ENCODE measurements at places on chromosomes 2 and 18.

DNA sequence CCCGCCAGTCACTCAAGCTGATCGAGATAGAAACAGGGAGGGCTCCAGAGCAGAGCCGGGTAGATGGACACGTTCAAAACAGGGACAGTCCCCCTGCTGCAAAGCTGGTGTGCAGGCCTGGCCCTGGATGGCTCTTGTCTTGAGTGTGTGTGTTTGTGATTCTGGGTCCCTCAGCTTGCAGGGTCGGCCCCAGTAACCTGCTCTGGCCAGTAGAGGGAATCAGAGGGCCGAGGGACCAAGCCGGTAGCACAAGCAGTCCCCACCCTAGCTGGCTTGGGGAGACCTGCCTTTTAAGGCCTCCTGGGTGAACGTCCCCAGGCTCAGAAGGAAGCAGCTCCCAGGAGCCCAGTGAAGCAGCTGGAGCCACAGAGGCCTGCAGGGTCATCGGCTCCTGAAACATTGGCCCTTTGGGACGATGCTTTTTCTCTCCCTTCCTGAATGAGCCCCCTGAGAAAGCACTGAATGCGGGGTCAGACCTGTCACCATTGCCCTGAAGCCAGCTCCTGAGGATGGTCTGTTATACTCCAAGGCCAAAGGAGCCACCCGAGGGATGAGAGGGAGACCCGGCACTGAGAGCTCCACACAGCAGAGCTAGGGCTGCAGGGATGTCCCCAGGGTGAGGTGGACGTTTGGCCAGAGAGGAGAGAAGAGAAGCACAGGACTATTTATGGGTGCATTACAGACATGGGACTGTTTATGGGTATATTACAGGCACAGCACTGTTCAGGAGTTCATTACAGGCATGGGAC is 15.4 kb upstream of the MLPH start:
- DNase-seq: peak; percentile 42

DNA sequence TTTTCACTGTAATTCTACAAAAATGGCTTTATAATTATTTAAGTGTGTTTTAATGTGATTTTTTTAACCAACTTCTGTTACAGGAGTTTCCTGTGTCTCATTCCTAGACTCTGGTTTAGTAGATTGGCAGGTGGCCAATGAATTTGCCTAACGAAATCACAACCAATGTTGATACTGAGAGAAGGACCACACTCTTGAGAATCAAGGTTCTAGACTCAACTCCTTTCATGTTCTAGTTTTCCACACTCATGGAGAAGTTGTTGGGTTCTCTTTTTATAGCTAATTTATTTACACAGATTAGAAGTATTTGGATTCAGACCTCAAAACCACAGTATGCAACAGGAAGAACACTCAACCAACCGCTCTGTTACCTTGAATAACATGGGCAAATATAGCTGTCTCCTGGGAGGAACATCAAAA is 22.6 kb upstream of the USP34 start:
- no peak for DNase-seq

- no peak for DNase-seq
Measured at GRCh38 chr18:22800551-22800951, 132.6 kb upstream of the RBBP8 start.

DNA sequence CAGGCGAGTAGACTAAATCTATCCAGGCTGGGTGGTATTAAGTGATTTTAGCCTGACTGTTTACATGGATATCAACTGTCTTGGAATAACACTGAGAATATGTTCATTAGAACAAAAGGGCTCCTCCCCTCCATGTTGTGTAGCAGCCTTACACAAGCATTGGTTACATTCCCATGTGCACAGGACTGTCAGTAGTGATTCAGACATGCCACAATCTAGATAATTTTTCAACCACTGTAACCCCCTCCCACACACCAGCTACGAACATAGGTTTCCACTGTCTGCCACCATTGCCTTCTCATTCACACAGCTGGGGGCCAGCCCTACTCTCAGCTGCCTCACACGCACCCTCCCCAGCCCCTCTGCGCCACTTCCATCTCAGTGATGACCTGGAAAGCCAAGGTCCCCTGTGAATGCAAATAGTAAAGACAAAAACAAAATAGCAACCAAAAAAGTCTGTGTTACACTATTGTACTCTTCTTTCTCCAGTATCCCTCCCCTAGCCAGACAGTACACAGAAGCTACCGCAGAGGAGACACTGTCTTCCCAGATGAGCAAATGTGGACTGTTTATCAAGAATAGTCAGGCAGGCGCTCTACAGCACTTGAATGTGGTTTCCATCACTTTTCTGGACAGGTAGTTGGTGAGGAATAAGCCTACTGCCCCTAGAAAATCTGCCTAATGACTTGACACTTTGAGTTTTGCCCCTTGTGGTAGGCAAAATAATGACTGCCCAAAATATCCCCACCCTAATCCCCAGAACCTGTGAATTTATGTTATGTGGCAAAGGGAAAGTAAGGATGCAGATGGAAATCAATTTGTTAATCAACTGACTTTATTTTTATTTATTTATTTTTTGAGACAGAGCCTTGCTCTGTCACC is 27.9 kb upstream of the TYMS start:
- no peak for DNase-seq

DNA sequence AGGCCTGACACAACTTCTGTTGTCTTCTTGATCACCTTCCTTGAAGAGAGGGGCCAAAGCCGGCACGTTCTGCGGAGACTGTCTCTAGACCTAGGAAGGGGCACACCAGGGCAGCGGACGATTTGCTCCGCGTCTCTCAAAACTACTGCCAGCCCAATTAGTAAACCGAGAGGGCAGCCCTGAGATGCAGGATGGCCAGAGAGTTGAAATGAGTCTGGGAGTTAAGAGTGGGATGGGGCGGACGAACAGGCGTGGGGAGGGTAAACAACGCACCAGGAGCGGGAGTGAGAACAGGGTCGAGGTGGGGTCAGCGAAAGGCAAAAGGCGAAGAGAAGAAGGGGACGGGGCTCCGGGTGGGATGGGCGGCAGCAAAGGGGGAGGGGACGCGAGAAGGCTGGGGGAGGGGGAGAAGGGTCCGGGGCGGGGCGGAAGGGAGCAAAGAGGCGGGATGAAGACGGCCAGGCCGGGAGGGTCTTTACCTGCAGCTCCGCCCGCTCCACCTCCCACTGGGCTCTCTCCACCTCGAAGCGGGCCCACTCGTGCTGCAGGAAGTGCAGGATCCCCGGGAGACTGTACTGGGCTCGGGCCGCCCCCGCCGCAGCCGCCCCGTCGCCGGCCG is 476 bp downstream of the STRN start:
- DNase-seq: peak; percentile 73

GRCh38 chr2:102749938-102750337 is 11.9 kb upstream of the TMEM182 start:
- DNase-seq: no peak

GRCh38 chr2:3857576-3857975 is 154.2 kb downstream of the DCDC2C start:
- no peak for DNase-seq

DNA sequence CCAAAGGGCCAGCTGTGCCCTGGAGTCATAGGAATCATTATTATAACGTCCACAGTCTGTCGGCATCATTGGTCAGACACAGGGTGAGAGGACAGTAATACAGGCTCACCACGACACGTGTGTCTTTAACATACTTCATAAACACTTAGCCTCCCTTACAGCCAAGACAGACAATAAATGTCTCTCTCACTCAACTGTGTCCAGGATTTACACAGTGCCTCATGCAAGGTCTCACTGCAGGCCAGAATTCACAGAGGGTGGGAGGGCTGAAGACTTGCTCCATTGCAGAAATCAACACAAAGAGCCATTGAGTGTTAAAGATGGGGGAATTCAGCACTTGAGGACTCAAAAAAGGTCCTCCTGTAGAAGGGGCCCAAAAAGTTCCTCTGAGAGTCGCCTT is 210.5 kb downstream of the BCL2 start:
- no peak for DNase-seq

DNA sequence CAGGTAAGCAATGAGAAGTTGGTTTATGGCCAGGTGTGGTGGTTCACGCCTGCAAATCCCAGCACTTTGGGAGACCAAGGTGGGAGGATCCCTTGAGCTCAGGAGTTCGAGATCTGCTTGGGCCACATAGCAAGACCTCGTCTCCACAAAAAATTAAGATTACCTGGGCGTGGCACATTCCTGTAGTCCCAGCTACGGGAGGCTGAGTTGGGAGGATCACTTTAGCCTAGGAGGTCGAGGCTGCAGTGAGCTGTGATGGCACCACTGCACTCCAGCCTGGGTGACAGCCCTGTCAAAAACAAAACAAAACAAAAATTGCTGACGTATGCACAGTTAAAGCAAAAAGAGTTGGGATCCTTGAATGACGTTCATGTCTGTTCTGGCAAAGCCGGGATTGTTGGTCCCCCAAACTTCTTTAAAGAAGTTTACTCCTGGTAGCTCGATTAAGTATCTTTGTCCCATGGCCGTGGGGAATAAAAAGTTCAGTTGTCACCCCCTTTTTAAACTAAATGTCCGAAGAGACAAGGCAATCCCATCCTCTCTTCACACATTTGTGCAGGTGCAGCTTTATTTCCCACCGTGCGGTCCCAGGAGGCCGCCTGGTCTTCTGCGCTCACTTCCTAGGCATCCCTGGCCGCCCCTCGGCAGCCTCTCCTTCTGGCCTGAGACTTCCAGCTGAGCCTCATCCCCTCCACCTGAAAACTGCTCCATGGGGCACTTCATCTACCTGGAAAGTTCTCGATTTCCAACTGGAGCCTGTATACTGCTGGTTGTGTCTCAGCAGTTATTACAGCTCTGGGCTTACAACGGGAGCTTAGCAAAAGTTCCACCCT is 762 bp upstream of the SPOPL start:
- DNase-seq: peak; percentile 53

DNA sequence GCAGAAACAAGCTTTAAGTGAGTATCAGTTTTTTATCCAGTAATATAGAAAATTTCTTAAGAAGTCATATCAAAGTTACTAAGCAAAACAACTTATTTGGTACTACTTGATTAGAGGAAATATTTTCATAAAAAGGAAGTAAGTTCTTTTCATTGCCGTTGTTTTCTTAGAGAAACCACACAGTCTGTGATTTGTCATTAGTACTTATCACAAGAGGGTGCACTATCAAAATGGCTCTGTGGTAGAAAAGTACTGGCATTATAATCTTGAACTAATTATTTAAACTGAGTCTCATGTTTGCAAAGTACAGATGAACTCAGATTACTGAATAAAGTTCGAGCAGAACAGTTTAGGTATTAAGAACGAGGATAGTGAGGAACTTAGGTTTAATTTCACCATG is 93.4 kb downstream of the IKZF2 start:
- no peak for DNase-seq

DNA sequence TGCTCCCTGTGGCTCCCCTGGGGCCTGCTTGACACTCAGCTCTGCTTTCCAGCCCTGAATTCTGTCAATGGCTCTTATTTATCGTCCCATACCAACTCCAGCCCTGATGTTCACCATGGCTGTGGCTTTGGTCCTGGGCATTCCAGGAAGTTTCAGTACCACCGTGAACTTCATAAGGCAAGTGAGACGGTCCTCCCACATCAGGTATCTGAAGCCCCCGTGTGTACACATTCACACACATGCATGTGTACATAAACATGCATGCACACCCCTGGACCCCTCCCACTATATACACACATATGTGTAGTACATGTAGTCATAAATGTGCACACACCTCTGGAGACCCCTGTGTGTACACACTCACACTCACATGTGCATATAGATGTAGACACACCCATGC is 43.3 kb upstream of the PUM2 start:
- DNase-seq: no peak

GRCh38 chr2:104431701-104432121 is 422.2 kb upstream of the POU3F3 start:
- no peak for DNase-seq

GRCh38 chr2:34254272-34254878 is 655.3 kb upstream of the FAM98A start:
- DNase-seq: no peak

DNA sequence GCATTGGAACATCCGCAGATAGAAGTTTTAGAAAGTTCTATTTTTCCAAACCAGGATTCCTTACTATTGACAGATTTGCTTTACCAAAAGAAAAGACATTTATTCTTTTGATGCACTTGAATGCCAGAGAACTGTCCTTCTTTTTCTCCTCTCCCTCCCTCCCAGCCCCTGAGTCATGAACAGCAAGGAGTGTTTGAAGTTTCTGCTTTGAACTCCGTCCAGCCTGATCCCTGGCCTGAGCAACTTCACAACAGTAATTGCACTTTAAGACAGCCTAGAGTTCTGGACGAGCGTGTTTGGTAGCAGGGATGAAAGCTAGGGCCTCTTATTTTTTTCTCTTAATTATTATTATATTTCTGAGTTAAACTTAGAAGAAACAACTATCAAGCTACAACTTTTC is 33.6 kb downstream of the APCDD1 start:
- DNase-seq: no peak

- DNase-seq: no peak
Measured at GRCh38 chr18:47284721-47285395, 33.4 kb upstream of the SKOR2 start.

GRCh38 chr2:8271461-8271860 is 410.4 kb upstream of the ID2 start:
- no peak for DNase-seq

DNA sequence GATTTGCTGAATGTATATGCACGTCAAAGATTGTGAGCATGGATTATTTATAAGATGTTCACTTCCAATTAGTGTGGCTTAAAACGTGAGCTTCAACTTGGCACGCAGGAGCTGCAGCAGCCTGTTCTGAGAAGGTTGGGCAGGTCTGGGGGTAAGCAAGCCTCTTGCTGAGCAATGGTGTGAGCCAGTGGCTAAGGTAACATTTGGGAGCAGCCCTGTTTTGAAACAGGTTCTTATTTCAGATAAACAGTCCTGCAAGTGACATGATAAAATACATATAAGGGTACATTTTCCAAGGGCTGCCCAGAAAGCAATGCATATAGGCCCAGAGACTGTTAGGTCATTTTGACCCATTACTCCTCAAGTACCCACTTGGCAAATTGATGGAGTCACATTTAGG is 415.3 kb downstream of the ZNF521 start:
- no peak for DNase-seq

DNA sequence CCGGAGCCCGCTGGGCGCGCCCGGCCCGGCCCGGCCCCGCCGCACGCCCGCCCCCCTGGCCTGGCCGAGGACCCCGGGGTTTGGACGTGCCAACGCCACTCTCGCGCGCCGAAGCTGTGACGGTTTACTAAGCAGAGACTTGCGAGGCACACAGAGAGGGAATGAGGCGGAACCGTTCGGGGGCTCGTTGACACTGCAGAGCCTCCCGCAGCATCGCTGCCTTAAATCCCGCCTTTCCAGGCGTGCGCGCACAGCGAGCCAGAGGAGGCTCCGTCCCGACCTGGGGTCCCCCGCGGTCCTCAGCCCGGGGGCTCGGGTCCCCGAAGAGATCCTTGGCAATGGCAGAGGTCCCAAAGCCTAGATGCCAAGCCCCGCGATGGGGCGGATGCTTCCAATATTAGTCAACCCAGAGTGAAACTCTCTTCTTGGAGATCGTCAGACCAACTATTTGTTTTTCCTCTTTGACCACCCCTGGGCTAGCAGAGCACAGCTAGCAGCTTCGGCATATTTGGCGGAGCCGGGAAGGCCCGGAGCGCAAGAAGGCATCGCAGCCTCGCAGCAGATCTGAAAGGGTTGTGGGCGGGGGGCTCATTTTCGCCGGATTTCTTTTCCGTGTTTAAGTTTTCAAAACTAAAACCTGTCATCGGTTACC is at the start of gene ZNF385B:
Gene ZNF385B (minus strand): TSS at position 197 of the 652 bp plus-strand sequence.
- no peak for DNase-seq

All from D341Med (cell line).